NCI-H526 (cell line): ENCODE measurements at places on chromosomes 11 and 22.
A peak's percentile ranks its signal among the peaks of the same experiment; 100 is the strongest.

GRCh38 chr11:60872961-60873524 lies 5.7 kb downstream of the ZP1 start:
- no peak for DNase-seq

DNA sequence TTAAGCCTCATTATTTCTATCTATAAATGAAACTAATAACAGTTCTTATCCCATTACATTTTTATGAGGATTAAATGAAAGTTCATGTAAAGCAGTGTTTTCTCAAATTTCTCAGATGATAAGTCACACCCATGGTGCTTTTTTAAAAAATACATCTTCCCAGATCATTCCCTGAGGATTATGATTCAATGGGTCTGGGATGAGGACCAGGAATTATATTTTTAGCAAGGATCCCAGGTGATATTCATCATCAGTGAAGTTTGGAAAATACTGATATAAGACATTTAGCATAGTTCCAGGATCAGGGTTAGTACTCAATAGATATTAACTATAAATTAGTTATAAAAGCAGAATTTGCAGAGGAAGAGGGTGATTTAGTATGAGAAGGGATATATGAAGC lies 89.1 kb downstream of the BBOX1 start:
- DNase-seq: no peak

DNA sequence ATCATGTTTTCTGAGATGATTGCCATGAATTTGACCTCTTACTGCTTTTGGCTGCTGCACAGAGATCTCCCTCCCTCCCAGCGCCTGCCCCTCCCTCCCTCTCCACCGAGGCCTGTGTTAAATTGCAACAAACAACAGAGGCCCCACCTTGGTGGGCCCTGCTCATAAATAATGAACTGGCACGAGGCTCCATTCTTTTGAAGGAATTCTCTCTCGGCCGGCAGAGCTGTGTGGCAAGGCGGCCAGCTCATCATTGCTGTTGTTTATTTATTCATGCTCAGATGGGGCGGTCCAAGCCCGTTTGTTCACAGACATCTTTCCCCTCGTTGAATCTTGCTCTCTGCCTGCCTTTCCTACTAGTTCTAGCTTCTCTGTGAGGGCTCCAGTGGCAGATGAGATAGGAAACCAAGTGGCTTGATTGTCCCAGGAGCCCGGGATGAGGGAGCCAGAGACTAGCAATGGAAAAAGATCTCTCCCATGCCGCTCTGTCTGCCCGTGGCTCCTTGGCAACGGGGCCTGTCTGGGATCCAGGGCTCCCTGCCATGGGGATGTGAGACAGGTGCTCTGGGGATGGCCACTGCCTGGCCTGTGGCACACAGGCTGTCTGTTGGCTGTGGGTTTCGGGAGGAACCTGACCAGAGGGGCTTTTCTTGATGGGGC lies 192.6 kb downstream of the DSCAML1 start:
- peak; percentile 89 for DNase-seq

- DNase-seq: no peak
These were observed 240.3 kb downstream of the TENM4 start for GRCh38 chr11:79200398-79201070.

DNA sequence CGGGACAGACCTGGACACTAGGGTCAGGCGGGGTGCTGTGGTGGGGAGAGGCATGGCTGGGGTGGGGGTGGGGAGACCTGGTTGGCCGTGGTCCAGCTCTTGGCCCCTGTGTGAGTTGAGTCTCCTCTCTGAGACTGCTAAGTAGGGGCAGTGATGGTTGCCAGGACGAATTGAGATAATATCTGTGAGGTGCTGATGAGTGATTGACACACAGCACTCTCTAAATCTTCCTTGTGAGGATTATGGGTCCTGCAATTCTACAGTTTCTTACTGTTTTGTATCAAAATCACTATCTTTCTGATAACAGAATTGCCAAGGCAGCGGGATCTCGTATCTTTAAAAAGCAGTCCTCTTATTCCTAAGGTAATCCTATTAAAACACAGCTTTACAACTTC lies 3.9 kb downstream of the FADD start:
- no peak for DNase-seq

GRCh38 chr22:50683994-50684371 lies 11.4 kb downstream of the SHANK3 start:
- DNase-seq: no peak

DNA sequence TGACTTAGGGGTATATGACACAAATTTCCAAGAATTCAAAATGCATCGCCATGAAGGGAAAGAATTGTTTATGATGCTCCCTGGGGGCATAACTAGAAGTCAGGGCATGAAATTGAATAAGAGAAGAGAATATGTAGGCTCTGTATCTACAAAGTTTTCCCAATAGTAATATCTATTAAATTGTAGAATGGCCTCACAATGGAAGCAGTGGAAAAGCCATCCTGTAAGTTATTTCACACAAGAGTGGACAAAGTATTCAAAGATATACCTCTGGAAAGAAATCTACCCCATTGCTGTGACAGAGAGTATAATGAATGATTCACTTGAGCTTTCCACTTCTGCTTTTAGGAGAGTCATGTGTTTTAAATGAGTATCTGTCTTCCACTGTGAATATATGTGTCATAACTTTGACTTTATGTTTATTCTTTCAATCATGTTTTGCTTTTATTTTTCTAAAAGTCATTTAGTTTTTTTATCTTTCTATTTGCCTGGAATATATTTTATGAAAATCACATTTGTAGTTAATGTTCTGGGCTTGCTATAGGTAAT lies 65.7 kb upstream of the DDI1 start:
- DNase-seq: no peak

DNA sequence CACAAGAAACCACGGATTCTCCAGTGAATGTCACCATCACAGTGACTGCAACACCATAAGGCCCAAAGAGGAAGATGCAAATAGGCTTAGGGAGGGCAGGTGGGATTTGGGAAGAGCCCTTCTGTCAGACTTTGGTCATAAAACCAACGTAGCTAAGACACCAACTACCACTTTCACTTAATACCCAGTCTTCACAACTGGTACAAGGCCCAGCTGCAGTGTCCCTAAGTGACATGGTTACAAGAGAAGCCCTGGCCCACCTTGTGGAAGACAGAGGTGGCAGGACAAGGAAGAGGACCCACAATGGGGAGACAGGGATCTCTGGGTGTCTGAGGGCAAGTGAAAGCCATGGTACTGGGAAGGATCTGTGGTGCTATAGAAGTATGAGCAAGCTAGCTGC lies 10.0 kb downstream of the VSIG10L2 start:
- no peak for DNase-seq
